ENCODE measurements at places on chromosomes 1 and 21. TPM values are rescaled to one million over a fixed set of nuclear protein-coding genes. Genes with fewer than 3 reads are reported as not detected.

OR2AK2 gene
- total RNA-seq, result not detected

PLXNA2 gene
- total RNA-seq, result 5.8 TPM

DNA sequence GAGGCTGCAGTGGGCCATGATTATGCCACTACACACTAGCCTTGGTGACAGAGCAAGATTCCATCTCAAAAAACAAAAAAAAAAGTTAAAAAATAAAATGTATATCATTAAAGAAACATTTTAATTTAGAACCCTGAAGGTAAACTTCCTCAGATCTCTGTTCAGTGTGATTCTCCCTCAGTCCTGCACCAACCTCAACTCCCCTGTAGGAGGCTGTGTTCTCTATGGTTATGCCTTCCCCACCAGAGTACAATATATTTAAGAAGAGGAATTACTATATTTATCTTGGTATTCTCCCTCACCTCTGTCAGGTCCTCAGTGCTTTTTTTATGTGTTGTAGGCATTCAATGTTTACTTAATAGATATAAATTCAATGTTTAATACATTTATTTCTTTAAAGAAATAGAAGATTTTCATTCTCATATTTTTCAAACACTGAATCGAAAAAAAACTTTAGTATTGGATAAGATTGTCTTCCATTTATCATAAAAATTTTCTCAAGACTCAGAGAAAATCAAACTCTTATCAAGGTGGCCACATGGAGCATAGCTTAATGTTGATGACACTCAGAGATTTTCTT lies 4.8 kb upstream of the LRRC8B start:
- peak; percentile 42 for DNase-seq

TLR5 gene
- 0.17 TPM for total RNA-seq

- DNase-seq, result no peak
These were observed 3.0 kb upstream of the MAN1A2 start for GRCh38 chr1:117364240-117364639.

- DNase-seq, result no peak
These were observed 26.4 kb upstream of the ROR1 start for GRCh38 chr1:63747445-63747844.

PTGFR gene
- total RNA-seq, result 35.2 TPM

TSACC gene
- not detected for total RNA-seq

GRCh38 chr1:45221716-45222115 lies 15.3 kb upstream of the ZSWIM5 start:
- no peak for DNase-seq

- DNase-seq, result no peak
These were observed 70.7 kb upstream of the JUN start for GRCh38 chr1:58854576-58854975.

DNA sequence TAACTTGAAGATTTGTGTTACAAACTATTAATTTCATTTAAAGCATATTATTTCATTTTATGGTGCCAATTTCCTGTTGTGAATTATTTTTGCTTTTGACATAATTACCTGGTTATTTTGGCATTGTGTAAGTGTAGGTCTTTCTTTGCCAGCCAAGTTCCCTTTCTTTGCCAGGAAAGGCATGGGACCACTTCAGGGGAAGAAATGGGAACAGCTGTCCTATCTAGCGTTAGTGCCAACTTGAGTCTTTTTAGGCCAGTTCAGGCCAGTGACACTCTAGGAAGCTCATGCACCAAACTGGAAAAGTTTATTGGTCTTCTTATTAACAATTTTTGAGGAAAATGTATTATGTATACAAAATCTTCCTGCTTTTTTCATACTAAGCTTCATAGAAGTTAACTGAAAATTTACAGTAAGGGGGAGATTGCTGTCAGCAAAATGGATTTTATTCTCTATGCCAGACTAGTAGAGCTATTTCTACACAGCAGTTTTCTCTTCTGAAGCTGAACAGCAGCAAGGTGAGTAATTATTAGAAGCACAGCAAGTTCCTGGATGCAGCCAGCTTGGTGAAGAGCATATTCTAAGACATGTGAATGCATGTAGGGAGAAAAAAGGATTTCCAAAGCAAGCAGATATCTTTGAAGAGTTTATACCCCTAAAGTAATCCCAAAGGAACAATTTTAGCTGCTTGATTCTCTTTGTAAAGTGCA lies 914.6 kb upstream of the ADGRL4 start:
- no peak for DNase-seq

DNA sequence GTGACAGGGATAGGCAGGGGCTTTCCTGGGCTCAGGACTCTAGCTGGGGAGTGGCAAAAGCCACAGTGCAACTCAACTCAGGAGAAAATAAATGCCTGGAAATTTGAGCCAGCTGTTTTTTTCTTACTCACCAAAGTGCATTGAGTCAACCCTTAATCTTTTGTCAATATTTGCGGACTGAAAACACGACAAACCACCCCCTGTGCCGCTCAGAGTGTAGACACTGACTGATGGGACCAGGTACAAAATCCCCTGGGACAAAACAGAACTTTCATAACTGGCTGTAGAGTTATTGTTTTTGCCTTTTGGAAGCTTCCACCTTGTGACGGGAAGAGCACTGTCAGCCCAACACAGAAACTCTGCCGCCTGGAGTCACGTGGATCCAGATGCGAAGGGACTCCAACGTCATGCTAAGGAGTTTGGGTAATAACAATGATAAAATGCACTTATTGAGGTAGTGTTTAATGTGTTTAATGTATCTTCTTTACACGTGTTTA lies 164.6 kb downstream of the PLPP3 start:
- no peak for DNase-seq

- DNase-seq, result peak; percentile 44
These were observed 2.4 kb downstream of the ID3 start for GRCh38 chr1:23556635-23557470.

- DNase-seq, result no peak
These were observed 56.4 kb upstream of the HIVEP3 start for GRCh38 chr1:41975121-41975520.

DNA sequence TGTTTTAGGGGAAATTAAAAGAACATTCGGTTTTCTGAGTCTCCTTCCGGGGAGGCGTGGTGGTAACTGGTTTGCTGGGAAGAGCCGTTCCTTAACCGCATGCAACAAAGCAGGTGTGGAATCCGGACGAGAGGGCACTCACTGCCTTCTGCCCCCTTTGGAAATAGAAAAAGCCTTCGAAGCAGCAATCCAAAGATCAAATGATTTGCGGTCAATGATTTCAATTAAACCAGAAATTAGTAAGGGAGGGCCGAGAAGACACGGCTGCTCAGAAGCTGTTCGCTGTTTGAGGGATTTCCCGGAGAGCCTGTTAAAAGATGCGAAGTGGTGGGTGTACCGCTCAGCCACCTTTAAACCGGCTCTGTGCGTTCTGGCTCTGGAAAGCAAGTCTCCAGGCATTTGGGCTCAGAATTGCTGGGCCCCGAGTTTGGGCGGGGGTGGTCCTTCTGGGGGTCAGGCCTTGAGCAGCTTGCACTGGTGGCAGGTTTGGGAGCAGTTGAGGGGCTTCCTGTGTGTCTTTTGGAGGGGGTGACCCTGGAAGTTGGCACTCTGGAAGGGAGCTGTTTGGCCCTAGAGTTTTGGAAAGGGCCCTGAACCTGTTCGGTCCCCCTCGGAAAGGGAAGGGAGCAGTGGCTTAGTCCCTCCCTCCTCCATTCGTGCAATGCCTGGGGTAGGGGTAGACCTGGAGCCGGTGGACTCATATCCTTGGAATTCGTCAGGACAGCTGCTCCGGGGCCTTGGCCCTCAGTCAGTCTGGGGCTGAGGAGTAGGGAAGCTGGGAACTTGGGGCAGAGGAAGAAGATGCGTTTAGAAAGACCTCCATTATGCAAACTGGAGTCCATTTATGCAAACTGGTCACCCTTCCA lies 3.1 kb downstream of the SIM2 start:
- no peak for DNase-seq

TMEM200B gene
- total RNA-seq, result 9.0 TPM

DNA sequence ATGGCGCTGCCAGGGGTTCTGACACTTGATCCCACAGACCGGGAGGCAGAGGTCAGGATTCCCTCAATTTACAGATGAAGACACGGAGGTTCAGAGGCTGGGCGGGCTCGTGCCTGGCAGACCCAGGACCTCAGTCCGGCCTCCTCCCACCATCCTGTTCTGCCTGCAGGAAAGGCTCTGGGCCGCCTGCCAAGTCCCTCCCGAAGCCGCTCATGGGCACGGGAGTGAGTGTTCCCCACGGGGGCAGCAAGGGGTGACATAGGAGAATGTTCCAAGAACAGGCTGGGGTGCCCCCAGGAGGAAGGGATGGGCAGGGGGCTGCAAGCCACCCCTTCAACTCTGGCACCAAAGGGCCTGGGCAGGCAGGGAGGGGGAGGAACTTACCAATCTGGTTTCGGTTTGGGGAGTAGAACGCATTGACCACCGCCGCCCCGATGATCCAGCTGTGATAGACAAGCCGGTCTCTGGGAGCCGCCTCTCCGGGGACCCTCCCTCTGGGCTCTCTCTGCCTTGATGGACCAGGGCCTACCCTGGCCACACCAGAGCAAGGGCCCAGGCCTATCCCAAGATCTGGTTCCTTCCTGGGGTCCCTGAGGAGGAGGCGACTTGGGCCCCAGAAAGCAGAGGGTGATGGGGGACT lies 7.5 kb downstream of the PRXL2B start:
- no peak for DNase-seq

KRTAP12-2 gene
- total RNA-seq, result not detected

C1orf167 gene
- total RNA-seq, result not detected

DNA sequence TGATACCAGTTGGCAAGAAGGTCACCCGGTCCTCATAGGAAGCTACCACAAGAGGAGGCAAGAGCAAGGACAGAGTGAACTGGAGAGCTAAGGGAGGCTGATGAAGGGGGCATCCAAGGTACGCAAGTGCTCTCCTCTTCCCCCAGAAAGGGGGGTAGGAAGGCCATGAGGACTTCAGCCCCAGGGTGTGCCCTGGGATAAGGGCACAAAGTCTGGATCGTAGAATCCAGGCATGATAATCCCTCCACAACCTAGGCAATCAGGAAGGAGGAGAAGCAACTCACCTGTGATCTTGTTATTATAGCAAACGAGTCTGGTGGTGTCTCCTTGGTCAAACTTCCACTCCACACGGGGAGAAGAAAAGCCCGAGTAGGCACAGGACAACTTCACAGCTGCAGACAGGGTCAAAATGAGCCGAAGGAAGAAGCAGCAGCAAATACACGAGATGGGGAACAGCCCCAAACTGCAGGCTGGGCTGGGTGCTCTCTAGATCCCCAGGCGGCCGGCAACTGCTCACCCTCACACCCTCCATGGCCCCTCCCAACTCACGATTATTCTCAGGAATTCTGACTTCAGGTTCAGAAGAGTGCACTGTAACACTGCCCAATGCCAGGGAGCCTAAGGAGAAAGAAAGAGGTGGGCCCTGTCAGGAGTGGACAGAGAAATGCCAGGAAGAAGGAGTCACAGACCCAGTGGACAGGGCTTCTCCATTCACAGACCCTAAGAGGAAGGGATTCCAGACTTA lies 20.0 kb downstream of the F11R start:
- DNase-seq, result no peak

GRCh38 chr1:241677201-241677600 lies 25.1 kb downstream of the WDR64 start:
- DNase-seq, result no peak

- DNase-seq, result peak; percentile 39
These were observed 29.3 kb upstream of the PCP4 start for GRCh38 chr21:39837861-39838359.

- peak; percentile 36 for DNase-seq
These were observed 6.7 kb upstream of the WNT2B start for GRCh38 chr1:112501810-112502641.

DNA sequence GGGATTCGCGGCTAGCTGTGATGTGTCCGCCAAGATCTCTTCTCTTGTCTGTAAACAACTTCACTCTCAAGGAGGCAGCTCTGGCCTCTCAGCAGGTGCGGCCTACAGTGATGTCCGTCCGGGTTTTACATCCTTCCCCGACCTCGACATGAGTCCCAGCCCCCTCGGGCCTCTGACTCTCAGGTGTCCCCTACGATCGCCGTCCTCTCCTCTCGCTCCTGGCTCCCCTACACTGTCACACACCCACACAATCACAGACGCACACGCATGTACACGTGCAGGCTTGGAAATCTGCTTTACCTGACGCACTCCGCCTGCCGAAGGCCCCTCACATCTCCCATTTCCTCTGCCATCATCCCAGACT lies 797 bp upstream of the RSPH1 start:
- no peak for DNase-seq

DNA sequence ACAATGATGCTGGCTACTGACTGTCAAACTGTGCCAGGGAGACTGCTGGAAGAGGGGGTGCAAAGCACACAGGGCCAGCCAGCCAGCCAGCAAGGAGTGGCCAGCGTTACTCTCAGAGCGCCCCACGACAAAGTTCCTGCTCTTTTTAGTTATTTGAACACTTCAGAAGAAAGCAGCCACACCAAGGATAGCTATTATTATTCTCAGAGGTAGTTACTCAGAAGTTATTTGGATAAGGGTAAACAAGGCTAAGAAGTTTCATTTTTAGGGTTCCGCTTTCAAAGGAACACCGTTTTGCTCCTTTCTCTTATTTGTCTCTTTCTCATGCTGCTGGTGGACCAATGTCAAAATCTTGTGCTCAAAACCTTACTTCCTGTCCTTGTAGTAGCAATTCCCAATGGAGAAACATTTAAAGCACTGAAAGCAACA lies 59.9 kb downstream of the VANGL2 start:
- no peak for DNase-seq

- DNase-seq, result peak; percentile 53
These were observed 19.7 kb downstream of the GNAI3 start for GRCh38 chr1:109567877-109568672.

GRCh38 chr21:37451446-37451845 lies 84.9 kb downstream of the DYRK1A start:
- DNase-seq, result no peak

DNA sequence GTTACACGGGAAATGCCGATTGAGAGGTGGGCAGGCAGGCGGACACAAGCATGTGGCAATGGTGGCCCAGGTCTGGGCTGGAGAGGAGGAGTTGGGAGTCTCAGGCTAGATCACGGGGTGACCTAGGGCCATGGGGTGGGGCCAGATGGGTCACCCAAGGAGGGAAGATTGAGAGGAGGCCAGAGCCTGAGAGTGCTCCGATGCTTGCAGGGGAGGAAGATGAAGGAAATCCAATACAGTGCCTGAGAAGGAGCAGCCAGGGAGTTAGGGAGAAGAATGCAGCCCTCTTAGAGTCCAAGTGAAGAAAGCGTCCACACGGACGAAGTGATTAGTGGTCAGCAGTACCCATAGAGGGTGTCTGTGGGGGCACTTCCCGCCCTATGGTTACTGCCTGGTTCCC lies 61.4 kb upstream of the FAM3B start:
- no peak for DNase-seq

DNA sequence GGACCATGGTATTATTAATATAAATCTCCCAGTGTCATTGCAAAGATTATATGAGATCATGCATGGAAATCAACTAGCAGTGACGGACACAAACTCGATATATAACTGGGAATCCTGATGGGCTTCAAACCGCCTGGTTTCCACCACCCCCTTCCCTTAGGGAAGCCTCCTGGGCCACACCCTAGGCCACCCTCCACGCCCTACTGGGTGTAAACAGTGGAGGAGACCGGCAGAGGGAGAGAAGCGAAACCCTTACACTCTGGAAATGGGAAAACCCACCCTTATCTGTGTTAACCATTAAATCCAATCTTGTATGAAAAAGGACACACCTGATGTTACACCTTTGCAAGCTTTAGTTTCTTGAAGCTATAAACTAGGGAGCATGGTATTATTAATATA lies 595 bp upstream of the ZNHIT6 start:
- DNase-seq, result no peak

- no peak for DNase-seq
These were observed 12.2 kb upstream of the IL10 start for GRCh38 chr1:206784471-206784903.

GRCh38 chr21:34181431-34182039 lies 108.2 kb downstream of the MRPS6 start:
- DNase-seq, result no peak

Measured in renal cortical epithelial cell (primary cell).